ENCODE measurements at places on chromosomes 13 and 19. TPM values are rescaled to one million over a fixed set of nuclear protein-coding genes. Genes with fewer than 3 reads are reported as not detected.

TNFSF11 gene
- total RNA-seq: 0.98 TPM

NR2C2AP gene
- total RNA-seq: 19.8 TPM

PRKCSH gene
- 95.9 TPM for total RNA-seq

CEACAM20 gene
- total RNA-seq: 0.33 TPM

PGLYRP2 gene
- total RNA-seq: 5.6 TPM

ZNF534 gene
- total RNA-seq: not detected

RUBCNL gene
- 3.3 TPM for total RNA-seq

NLRP4 gene
- total RNA-seq: not detected

CYP4F3 gene
- 0.44 TPM for total RNA-seq

ACP7 gene
- total RNA-seq: not detected

DNA sequence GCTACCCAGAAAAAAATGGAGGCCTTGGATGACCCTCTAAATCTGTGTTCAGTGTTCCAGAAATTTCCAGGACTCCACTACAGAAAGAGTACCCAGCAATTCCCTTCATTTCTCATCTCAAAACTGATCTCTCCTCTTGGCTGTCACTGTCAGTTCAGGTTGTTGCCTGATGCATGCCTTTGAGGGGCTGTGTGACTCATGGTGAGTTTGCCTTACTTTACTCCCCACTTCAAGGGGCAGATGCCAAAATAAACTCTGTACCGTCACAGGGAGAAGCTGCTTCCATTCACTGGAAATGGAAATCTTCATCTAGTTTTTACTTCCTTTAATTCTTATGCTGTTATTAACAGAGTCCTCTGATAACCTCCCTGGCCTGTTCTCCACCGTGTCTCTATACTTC, 1075.0 kb downstream of the DIAPH3 start:
- no peak for DNase-seq

- no peak for DNase-seq
Observed at GRCh38 chr19:47725759-47726401, 12.7 kb downstream of the EHD2 start.

- DNase-seq: no peak
Observed at GRCh38 chr13:33550885-33551284, 265.3 kb upstream of the STARD13 start.

DNA sequence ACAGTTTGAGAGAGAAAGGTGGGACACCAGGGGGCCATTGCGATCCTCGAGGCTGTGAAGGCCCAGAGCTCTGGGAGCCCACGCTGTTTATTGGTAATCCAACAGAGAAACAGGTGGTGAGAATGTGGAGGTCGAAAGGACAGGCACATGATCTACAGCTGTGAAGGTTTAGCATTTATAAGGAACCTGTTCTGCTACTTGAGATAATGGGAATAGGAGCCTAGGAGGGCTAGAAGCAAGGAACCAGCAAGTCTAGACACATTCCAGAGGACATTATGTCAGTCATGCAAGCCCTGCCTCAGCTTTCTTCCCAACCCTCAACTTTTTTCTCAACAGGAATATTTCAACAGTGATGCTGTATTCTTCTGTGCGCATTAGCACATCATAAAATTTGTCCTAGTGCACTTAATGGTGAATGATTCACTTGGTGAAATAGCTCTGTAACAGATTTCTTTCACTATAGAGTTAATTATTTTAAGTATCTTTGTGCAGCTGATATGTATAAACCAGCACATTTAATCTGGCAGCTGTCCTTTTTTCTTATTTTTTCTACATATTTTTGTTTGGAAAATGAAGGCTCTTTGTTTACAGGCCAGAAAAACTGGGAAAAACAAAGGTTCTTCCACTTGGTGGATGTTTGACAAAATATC, 25.4 kb downstream of the ZNF90 start:
- DNase-seq: no peak

DNA sequence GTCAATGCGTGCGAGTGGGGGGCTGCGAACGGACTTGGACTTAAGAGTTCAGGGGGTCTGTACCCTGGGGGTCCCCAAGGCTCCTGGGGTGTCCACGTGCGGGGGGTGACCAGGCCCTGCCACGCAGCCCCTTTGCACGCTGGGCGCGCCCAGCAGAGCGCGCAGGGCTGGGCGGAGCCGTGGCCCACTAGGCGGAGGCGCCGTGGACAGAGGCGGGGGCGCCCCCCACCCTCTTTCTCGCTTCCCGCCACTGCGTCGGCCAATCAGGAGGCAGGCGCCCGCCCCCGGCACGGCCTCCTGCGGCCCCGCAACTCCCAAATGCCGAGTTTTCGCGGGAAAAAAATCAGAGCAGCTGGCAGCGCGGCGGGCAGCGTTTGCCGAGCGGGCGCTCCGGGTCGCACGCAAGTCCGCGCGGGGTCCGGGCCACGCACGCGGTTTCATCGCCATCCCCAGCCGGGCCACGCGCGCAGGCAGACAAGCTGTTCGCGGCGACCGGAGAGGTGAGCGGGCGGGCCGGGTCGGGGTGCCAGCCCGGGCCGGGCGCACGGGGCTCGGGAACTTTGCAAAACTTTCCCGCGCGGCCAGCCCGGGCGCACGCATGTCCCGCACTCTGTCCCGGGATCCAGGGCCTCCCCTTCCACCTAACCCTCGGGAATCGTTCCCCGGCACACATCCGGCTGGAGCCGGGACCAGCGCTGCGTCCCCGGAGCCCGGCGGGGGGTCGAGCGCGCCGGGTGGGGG, at the start of gene UHRF1:
Gene UHRF1, plus strand, starts transcription at position 346 of the 741 bp plus-strand sequence. CDS start 1,385 bp downstream, outside the sequence.
- DNase-seq: no peak

- DNase-seq: no peak
Observed at GRCh38 chr13:62357887-62358645, 942.4 kb upstream of the PCDH20 start.

DNA sequence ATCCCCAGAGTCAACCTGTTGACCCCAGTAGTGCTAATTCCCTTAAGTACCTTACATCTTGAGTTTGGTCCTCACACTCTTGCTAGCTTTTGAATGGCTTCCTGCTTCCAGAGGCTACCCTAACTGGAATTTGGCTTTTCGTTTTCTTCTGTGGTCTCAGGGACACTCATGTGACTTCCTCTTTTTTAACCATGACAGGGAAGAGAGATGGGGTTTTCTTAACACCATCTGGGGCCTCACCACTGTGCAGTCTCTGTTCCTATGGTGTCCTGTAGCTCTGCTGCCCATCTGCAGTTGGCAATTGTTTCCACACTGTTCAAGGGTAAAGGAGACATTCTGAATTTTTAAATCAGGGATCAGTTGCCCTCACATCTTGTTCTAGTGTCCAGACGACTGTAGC, 66.7 kb downstream of the SLC10A2 start:
- DNase-seq: no peak

DNA sequence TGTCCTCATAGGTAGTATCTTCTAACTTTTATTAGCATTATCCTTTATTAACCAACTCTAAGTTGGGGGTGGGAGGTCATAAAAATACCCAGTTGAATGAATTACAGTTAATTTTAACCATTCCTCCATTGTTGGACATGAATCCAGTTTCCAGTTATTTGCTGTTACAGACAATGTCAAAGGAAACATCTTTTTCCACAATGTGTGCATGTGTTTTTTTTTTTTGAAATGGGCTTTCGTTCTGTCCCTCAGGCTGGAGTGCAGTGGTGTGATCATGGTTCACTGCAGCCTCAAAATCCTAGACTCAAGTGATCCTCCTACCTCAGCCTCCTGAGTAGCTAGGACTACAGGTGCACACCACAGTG, 32.0 kb downstream of the KLF5 start:
- DNase-seq: no peak

- no peak for DNase-seq
Observed at GRCh38 chr19:4722671-4723594, 709 bp downstream of the DPP9 start.

- no peak for DNase-seq
Observed at GRCh38 chr13:75327135-75327510, 154.8 kb downstream of the TBC1D4 start.

- no peak for DNase-seq
Observed at GRCh38 chr13:110636053-110636475, 20.7 kb downstream of the NAXD start.

DNA sequence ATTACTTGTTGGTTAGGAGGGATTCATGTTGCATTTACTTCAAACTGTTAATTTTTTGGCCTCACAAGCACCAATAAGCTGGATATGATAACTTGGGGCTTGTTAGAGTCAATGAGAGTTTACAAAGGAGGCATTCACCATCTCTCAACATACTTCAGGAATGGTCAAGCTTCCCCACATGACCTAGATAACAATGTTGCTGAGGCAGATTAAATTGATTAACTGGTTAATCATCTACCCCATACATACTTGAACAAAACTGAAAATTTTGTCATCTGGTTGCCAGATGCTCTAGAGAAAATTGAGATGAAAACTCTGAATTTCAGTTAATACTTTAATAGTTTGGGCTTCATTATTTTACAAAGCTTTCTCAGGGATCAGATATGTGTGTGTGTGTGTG, 43.0 kb upstream of the UBL3 start:
- no peak for DNase-seq

GRCh38 chr19:30293051-30293785, 79.0 kb upstream of the ZNF536 start:
- DNase-seq: no peak

DNA sequence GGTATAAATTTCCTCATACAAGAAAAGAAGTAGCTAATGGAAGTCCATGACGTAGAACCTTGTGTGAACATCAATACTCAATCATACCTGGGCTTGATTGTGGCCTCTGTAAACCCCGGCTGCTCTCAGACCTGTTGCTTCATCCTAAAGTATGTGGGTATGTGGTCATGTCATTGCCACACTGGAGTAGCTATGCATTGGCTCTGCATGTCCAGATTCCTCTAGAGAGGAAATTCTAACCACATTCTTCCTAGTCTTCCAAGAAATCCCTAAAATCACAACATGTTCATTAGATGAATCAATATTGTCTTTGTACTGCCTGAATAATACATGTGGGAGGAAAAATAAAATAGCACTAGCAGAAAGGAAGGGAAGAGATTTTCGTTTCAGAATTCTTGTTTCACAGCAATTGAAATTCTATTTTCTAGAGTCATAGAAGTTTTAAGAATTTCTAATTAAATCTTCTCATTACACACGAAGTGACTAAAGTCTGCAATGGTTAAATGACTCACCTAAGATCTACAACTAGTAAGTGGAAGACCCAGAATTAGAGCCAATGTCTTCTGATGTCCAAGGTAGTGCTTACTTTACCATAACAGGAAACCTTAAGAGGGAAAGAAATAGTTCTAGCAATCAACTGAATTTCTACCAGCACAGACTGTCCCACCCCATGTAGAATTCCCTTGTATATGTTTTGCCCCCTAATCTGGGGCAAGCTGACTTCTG, 28.0 kb downstream of the RXFP2 start:
- DNase-seq: no peak

DNA sequence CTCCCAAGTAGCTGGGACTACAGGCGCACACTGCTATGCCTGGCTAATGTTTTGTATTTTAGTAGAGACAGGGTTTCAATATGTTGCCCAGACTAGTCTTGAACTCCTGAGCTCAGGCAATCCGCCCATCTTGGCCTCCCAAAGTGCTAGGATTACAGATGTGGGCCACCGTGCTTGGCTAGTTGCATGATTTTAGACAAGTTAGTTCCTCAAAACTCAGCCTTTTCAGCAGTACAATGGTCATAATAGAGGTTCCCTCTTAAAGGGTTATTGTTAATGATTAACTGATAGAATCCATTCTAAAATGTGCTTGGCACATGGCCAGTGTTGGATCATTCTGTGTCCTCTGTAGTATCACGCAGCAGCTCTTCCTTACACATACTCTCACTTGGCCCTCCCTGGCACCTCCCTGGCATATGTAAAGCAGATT, 19.5 kb upstream of the IFT88 start:
- no peak for DNase-seq

- no peak for DNase-seq
Observed at GRCh38 chr19:867855-868457, 8.5 kb downstream of the CFD start.

DNA sequence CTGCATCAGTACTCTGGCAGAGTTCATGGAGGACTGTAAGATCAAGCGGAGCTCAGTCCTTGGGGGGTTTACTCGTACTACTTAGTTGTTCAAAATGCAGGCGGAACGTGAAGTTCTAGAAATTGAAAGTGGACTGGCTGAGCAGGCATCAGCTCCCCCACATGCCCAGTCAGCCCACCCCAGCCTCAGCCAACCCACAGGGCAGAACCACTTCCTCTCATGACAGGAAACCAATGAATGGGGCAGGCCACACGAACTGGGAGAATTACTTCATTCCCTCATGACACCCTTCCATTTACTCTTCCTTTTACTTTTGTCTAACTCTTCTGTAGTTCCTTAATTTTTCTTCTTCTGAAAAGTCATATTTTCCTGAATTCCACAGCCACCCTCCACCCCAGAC, 71.9 kb downstream of the FLT1 start:
- no peak for DNase-seq

DNA sequence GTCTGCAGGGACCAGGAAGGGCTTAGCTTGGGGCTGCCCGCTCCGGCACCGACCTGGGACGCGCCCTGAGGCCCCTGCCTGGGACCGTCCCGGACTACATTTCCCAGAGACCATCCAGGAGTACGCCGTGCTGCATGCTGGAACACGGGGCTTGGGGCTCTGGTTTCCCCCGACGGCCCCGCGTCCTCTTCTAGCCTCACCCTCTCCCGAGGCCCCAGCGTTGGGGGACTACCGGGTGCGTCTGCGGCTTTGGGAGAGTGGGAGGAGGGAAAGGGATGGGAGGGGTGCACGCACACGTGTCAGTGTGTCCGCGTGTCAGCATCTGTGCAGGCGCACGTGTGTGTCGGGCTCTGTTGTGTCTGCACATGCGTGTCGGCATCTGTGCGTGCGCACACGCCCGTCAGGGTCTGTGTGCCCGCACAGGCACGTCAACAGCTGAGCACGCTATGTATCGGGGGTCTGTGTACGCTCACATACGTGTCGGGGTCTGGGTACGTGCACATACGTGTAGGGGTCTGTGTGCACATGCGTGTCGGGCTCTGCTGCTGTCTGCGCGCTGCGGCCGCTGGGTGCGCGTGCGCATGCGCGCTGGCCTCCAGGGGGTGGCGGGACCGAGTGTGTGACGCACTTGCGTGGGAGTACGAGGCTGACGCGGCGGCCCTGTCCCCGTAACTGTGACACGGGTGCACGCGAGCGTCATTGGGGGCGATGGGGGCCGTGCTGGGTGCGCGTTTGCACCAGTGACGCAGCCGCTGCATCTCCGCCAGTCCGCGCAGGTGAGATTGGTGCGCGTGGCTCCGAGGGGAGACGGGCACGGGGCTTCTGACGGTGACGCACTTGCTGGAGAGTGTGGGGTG, at the start of gene ZNF331:
Gene ZNF331, plus strand, starts transcription at position 625 of the 857 bp plus-strand sequence. CDS start 31,232 bp downstream, outside the sequence.
- DNase-seq: peak; percentile 78

DNA sequence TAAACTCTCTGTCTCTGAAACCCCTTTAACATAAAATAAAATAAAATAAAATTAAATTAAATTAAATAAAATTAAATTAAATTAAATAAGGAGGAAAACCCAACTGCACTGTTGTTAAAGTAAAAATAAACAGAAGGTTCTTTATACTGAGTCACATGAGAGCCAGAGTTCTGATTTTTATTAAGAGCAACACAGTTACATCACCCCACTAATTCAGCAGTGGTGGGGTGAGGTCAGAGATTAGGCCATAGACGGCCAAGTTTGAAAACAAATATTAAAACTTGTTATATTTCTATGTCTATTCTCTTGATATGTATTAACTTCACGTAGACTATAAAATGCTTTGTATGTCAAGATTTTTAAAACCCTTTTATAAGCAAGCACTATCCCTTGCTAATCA, 59.5 kb downstream of the MYCBP2 start:
- no peak for DNase-seq

GRCh38 chr19:47315125-47315821, 5.6 kb downstream of the C5AR1 start:
- no peak for DNase-seq

- no peak for DNase-seq
Observed at GRCh38 chr13:78631077-78631476, 27.7 kb upstream of the POU4F1 start.
